Activated CD4-positive, alpha-beta T cell treated with anti-CD3 and anti-CD28 coated beads, Interleukin-2, amount 50 U/mL, for 4 hours (primary cell): ENCODE measurements at places on chromosomes 1 and 21.

- no peak for DNase-seq
Measured at GRCh38 chr1:236065509-236066005, 667 bp upstream of the NID1 start.

DNA sequence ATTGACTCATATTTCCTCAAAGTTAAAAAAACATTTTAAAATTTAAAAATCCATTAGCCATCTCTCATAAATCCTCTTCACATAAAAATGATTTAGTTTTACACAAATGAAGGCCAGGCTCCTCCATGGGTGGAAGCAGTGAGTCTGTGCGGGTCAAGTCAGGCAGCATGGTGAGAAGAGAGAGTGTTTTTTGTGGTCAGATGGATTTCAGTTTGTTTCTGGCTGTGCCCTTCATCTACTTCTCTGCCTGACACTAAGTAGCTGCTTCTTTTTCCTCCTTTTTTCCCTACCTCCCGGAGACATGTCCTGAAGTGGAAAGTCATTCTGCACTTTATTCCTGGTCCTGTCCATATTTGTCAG, 10.3 kb downstream of the PLA2G4A start:
- no peak for DNase-seq

DNA sequence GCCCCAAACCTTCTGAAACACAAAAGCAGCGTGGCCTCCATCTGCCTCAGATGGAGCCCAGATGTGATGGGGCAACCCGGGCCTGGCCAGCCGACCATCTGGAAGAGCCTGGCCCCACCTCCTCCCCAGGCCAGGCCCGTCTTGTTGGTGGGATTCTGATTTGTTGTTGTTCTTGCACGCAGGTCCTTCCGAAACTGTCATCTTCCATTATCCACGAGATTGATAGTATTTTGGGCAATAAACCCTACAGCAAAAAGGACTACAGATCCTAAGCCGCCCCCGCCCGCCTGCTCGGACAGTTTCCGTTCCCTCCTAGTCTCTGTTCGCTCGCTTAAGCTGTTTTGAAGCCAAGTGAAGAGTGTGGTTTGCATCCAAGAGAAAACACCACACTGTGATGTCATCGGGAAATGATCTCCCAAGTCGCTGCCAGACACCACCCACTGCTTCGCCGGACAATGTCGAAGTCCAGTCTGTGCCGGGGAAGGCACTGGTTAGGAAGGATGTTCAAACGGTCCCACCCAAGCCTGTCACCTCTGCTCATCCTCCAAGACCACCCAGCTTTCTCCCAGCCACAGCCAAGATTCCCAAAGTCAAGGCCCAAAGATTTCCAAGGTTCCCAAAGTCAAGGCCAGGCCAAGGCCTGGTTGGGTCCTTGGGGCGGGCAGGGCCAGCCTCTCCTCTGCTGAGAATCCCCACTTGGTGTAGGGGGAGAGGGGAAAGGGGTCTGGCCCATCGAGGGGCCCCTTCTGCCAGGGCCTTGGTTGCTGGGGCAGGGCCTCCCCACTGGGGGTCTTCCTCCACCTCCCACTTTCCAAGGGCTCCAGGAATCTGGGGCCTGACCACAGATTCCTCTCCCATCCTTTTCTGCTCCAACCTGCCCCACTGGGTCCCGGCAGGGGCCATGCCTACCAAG, 52.9 kb downstream of the KCNAB2 start:
- DNase-seq, result no peak

DNA sequence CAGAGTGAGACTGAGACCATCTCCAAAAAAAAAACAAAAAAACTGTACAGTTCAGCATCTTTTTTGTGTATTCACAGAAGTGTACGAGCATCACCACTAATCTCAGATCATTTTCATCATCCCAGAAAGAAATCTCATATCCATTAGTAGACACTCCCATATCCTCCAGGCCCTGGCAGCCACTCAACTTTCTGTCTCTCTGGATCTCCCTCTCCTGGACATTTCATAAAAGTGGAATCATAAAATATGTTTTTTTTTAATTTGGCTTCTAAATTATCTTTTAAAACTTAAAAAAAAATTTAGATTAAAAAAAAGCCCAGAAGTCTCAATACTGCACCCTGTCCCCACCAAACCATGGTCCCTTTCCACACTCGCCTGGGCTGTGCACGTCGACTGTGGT, 22.1 kb downstream of the RIPPLY3 start:
- no peak for DNase-seq

DNA sequence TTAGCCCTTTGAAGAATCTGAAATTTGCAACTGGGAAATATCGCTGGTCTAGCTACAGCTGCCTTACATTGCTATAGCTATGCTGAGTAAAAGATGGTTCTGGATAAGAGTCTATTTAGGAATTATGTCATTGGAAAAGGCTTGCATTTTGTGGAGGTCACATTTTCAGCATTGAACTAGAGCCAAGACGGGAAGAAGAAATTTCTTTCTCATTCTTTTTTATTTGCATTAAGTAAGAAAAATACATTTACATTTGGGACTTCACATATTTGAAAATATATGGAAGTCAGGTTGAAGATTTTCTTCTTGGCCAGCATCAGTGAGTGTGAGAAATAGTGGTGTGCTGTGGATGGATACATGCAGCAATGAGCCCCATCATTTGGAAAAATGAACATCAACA, 291.6 kb downstream of the PTBP2 start:
- no peak for DNase-seq

- no peak for DNase-seq
Measured at GRCh38 chr1:31058012-31058411, 7.5 kb downstream of the PUM1 start.

DNA sequence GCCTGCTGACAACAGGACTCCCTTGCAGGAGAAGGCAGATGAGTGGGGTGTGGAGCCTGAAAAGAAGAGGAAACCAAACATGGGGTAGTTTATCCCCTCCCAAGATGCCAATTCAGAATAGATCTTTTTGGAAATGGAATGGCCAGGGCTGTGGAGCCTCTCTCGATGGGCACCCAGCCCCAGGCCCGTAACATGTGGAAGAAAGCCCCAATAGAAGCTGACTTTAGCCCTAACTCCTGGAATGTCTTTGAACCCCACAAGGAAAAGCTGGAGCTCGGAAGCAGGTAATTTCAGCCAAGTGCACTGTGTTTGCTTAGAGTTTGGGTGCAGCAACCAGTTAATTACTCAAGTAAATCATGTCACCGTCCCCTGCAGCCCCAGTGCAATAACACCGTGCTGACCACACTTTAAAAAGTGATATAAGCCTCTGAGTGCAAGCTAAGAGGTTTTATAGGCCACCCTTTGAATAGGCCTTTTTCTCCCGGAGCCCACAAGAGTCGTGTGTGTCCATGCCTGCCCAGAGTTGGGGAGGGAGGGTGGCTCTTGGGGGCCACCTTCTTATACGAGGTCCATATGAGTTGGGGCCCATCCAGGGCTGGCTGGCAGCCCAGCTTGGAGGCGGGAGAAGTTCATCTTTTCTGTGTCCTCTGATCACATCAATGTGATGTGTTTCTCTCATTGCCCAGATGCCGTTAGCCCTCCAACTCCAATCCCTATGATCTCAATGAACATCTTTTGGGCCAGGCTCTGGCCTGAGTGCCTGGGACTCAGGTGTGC, 153.2 kb downstream of the TRABD2B start:
- DNase-seq, result no peak

DNA sequence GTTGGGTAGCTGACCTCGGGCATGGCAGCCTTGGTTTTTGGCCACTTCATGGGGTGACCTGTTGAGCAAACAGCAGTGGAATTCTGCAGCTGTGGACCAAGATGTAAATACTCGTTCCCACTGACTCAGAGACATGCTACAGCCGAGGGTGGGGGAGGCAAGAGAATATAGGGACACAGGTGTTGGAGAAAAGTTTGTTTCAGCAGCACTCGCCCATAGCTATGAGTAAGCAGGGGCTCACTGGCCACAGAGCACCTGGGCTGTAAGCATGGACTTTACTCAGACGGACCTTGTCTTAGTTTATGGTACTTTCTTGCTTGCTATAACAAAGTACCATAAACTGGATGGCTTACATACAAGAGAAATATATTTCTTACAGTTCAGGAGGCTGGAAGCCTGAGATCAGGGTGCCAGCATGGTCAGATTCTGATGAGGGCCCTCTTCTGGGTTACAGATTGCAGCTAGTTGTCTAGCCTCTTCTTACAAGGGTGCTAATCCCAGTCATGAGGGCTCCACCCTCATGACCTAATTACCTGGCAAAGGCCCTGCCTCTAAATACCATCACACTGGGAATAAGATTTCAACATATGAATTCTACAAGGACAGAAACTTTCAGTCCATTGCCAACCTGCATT, 437.2 kb upstream of the DAB1 start:
- DNase-seq, result no peak

DNA sequence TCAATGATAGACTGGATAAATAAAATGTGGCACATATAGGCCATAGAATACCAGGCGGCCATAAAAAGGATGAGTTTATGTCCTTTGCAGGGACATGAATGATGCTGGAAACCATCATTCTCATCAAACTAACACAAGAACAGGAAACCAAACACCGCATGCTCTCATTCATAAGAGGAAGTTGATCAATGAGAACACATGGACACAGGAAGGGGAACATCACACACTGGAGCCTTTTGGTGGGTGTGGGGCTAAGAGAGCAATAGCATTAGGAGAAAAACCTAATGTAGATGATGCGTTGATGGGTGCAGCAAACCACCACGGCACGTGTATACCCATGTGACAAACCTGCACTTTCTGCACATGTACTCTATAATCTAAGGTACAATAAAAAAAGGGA, 883.4 kb upstream of the PRMT6 start:
- no peak for DNase-seq

DNA sequence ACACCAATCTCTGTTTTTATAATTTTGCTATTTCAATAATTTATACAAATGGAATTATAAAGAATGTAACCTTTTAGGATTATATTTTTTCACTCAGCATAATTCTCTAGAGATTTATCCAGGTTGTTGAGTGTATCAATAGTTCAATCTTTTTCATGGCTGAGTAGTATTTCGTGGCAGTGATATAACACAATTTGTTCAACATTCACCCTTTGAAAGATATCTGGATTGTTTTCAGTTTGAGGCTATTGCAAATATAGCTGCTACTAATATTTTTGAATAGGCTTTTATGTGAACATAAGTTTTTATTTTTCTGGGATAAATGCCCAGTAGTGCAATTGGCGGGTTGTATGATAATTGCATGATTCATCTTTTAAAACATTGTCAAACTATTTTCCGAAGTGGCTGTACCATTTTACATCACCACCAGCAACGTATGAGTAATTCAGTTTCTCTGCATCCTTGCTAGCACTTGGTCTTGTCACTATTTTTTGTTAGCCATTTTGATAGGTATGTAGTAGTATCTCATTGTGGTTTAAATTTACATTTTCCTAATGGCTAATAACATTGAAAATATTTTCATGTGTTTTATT, 55.6 kb upstream of the ABCD3 start:
- DNase-seq, result no peak

DNA sequence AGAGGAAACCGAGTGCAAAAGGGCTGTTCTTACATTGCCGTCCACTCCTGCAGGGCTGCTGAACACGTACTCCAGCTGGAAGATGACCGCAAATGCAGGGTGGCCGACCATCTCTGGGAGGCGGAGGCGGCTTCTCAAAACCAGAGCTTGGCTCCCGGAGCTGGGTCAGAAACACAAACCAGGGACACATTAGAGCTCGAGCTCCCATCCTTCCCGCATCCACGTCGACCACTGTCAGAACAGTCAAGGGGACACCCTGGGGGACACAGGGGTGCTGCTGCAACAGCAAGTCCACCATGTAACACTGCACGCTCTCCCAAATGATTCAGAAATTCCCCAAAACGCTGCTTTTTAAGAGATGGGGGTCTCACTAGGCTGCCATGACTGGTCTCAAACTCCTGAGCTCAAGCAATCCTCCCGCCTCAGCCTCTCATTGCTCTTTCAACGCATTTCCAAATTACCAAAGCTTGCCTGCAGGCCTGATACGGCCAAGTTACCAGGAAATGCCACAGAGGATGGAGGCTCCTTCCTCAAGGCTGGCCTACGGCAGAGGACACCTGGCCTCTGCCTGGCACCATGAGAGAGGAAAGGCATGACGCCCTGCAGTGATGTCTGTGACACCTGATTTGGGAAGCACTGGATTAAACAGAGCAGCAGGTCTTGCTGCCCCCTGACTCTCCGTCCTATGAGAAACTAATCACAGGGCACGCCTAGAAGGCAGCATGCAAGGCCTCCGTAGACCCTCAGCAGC, 45.0 kb downstream of the NPHP4 start:
- no peak for DNase-seq

DNA sequence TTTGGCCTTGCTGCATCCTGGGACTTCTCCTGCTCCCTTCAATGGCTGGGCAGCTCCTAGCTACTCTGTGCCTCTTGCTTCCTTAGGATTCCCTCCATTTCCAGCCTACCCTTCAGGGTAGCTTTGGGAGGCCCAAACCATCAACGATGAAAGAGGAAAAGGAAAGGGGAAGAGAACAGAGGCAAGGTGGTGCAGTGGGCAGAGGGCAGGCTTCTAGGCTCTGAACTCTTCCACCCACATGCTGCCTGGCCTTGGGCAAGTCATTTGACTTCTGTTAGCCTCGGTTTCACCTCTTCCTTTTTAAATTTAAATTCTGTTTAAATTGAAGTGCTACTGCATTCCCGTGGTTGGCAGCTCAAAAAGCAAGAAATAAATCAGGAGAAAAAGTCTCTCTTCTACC, 5.7 kb upstream of the PPM1J start:
- DNase-seq, result no peak

- DNase-seq, result no peak
Measured at GRCh38 chr1:7984811-7985210, 23.3 kb downstream of the PARK7 start.

GRCh38 chr1:52238474-52238873, 96.6 kb downstream of the ZFYVE9 start:
- no peak for DNase-seq

- no peak for DNase-seq
Measured at GRCh38 chr1:62208970-62209369, 14.3 kb downstream of the L1TD1 start.

DNA sequence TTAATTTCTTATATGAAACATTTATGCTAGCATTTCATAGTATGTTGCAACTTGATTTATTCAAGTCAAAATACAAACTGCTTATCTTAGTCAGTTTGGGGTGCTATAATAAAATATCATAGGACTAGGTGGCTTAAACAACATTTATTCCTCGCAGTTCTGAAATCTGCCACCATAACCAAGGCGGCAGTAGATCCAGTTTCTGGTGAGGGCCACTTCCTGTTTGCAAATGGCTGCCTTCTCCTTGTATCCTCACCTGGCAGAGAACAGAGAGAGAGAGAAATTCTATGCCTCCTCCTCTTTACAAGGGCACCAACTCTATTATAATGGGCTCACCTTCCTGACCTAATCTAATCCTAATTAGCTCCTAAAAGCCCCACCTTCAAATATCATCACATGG, 76.1 kb upstream of the RGS2 start:
- no peak for DNase-seq

GRCh38 chr1:226004396-226004795, 5.3 kb upstream of the SDE2 start:
- no peak for DNase-seq

GRCh38 chr1:193539731-193540459, 353.5 kb upstream of the B3GALT2 start:
- DNase-seq, result no peak
